Right ventricle myocardium inferior (tissue), 1 donor: ENCODE measurements at places on chromosomes 7 and 10. TPM values are rescaled to one million over a fixed set of nuclear protein-coding genes. Genes with fewer than 3 reads are reported as not detected.

The NPSR1 gene
- total RNA-seq, result not detected

The FBXO24 gene
- total RNA-seq, result 0.41 TPM

The WDR86 gene
- total RNA-seq, result 0.41 TPM

- no peak for DNase-seq
Measured at GRCh38 chr10:3802526-3803265, 17.7 kb upstream of the KLF6 start.

DNA sequence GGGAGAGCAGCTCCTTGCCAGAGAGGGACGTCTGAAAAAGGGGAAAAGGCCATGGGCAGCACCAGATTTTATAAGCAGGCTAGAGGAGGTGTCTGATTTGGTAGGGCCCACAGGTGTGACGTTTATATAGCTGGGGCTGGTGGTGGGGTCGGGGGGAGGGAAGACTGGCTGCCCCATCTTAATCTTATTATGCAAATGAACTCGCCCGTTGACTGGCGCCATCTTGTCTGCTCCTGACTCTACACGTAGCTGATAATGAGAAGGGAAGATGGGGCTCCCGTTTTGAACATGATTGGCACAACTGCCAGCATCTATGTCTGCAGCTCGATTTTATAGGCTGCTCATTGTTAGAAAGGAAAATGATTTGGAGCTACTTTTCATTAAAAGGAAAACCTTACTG is 28.6 kb upstream of the CADPS2 start:
- DNase-seq, result no peak

The DYNC1I1 gene
- total RNA-seq, result 30.7 TPM

The IFIT3 gene
- 7.0 TPM for total RNA-seq

DNA sequence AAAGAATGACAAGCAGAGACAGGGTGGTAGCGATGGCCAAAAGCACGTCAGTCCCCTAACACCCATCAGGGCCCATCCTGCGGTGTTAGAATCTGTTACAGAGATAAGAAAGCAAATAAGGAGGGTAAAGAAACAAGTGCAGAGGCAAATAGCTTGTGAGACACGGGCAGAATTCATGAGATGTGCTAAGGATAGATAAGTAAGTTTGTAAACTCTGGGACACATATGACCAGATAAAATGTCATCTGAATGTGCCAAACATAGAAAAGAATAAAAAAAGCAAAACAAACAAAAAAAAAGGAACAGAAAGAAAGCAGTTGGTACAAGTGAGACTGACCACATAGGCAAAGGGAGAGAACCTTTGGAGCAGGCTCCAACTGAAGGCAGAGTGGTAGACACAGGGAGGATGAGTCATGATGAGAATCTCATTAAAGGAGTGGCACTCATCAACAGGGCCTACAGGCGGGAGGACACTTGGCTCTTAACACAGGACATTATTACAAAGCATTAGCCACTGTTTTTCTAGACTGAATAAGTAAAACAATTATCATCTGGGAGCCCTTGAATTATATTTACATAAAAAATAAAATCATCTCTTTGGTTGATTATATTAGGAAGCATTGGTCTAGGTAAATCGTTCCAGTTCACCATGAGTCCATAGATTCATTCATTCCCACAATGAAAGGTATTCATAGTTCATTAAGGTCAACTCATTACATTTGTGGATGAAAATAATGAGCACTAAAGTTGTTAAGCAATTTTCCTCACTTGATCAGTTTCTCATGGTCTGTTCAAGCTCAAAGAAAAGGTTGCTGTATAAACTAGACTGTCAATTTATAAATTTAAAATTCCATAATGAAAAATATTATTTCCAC is 21.5 kb upstream of the EPHB6 start:
- DNase-seq, result no peak

DNA sequence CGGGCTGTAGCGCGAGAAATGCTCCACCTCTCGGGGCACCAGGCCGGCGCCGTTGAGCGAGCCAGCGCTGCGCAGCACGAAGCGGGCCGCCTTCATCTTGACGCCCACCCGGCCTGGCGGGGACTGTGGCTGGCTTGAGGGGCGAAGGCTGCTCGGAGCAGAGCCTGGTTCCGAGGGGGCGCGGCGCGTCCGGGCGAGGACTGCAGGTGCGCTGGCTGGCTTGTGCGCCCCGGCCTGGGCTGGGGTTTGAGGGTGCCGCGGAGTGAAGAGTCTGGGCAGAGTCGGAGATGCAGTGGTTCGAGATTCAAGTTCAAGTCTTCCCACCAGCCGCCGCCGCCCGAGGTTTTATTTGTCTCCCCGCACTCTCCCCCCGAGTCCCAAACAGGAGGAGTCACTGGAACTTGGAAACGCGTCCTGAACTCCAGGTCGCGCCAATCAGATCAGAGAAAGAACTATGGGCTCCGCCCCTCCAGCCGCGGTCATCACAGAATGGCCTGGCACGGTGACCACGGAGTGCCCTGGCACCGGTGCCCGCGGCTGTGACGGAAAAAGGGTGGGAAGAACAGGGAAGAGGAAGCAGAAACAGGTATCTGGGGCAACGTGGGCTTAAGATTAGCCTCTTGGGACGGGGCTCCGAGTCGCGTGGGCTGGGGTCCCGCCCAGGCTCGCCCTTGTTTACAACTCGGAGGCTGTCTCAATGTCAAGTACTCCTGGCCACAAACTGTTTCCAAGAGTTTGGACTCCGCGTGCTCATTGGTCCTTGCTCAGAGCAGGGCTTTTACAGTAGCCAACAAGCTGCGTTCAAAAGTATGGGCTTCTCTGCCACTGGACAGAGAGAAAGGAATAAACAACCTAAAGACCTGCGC is at the start of gene PDK4:
PDK4 (minus strand) TSS at position 319 of the 866 bp plus-strand sequence; CDS start at position 96, 223 bp downstream.
- peak; percentile 97 for DNase-seq

DNA sequence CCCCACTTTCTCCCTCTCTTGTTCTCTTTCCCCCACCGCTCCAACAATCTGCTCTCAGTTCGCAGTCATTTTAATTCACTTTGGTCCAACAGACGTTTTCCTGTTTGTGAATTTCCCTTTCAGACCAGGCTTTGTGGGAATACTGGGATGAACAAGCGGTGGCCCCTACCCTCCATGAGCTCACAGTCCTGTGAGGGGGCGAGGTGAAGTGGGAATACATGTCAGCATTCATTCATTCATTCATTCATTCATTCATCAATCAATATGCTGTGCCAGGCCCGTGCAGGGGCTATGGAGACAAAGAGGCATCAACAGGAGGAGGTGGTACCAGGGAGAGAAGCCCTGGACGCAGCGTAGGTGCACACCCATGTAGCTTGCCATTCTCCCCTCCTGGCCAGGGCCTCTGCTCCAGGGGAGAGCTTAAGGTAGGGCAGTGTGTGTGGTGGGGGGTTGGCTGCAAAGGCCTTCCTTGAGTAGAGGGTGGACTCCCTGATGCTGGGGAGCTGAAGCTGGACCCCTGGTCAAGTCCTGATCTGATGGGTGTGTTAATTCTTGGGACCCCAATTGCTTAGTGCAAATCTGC is 16.1 kb downstream of the PRF1 start:
- DNase-seq, result peak; percentile 30

DNA sequence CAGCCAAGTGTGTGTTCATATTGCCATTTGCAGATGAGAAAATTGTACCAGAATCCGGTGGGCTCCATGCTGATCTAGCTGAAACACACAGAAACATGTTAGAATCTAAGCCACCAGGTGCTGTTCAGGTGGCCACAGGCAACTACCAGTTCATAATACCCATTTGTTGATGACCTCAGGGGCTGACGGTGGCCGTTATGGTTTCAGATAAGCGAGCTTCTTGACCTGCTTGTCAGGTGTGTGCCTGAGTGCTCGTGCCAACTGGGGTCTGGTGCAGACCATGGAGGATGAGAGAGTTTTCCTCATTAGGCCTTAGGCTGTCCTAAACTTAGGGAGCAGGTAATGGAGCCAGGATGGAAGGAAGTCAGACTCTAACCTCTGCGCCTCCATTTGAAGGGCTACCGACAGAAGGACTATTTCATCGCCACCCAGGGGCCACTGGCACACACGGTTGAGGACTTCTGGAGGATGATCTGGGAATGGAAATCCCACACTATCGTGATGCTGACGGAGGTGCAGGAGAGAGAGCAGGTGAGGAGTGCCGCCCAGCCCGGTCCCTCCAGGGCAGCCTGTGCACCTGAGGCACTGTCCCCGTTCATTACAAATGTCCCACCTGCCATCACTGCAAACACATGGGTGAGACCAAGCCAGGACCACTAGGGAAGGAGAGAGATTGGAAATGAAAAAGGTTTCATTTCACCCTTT is 53.1 kb downstream of the MKI67 start:
- DNase-seq, result peak; percentile 49
